ENCODE measurements at places on chromosomes 5 and 9.

- peak; percentile 19 for DNase-seq
Observed at GRCh38 chr5:72108202-72109061, 1.2 kb downstream of the MAP1B start.

DNA sequence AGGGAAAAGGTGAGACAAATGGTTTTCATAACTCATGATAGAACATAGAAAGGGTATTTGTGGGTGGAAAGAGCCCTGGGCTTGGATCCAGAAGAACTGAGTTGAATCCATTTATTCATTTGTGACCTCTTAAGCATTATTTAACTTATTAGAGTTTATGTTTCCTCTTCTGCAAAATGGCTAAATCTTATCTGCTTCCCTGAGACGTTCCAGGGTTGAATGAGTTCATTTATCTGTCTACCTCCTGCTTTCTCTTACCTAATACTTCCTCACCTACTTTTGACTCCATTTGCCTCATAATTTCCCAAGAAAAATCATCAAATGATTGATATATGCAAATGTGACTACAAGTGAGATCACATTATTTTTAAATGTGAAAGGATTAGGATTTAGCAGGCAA, 152.7 kb upstream of the GAS1 start:
- no peak for DNase-seq

GRCh38 chr5:82798676-82799075, 278.5 kb downstream of the TMEM167A start:
- no peak for DNase-seq

- no peak for DNase-seq
Observed at GRCh38 chr9:137396227-137396626, 26.7 kb downstream of the EXD3 start.

DNA sequence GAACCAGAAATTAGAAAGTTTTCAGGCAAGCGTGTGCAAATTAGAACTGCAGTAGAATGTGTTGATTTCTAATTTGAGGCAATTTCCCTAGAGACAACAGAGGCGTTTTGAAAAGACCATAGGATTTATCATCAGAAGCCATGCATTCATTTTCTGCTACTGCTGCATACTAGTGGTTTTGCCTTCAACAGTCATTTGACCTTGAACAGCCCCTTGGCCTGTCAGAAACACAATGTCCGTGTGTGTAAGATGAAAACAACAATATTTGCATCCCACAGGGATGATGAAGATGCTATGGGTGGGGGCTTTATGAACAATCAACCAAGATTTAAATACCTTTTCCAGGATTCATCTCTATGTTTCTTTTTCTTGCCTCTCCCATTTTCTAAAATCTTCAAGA, 73.7 kb downstream of the PDE4D start:
- no peak for DNase-seq

- no peak for DNase-seq
Observed at GRCh38 chr5:151620461-151620840, 29.3 kb upstream of the FAT2 start.

DNA sequence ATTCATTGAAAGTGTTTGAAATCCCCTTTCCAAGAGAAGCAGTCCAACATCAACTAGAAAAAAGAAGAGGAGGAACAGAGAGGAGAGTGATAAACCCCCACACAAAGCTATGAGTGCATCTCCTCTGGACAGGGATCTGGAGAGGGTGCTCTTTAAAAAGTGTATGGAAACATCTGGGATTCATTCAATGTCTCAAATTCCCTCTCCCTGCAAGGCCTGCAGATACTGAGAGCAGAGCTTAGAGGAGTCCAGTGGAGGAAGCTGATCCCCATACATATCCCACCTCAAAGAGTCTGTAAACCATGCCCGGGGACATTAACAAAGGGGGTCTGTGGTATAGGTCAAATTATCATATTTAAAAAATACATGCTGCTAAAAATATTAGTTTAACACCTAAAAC, 2.2 kb downstream of the SPOCK1 start:
- DNase-seq = no peak

- DNase-seq = no peak
Observed at GRCh38 chr5:50691399-50692016, 25.1 kb downstream of the PARP8 start.

DNA sequence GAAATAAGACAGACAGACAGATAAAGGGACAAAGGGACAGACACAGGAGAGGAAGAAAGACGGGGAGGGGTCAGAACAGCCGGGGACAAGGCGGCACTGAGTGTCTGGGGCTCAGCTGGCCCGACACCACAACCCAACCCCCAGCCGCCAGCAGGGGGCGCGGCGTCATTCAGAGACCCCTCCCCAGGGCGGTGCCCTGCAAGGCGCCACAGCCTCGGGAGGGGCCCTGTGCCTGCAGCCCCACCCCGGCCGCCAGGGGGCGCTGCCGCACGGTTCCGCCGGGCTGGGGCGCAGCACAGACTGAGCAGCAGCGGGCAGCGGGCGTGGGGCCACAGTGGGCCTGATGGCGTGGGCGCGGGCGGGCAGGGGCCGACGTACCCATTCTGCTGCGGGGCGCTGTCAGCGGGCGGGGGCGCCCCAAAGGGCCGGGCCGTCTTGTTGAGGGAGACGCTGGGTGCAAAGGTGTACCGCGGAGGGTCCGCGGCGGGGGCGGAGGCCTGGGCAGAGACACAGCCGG, 5.9 kb downstream of the PDLIM7 start:
- DNase-seq = peak; percentile 75

DNA sequence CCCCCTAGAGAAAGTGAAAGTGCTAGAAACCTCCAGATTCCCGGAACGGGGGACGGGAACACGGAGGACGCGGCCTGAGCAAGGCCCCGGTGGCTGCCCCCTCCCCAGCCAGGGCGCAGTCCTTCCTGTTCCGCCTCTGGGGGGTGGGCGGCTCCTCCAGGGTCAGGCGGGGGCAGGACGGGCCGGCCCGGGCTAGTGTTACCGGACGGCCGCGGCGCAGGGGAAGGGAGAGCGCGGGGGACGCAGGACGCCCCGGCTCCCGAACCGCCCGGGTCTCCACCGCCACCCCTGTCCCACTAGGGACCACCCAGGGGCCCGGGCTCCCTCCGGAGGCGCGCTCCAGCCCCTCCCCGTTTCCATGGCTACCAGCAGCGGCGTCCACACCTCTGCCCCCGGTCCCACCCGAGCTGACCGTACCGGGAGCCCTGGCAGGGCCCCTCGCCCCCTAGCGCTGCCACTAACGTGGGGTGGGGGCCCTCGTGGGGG, 579 bp downstream of the SLC12A7 start:
- DNase-seq = peak; percentile 21
